ENCODE measurements at places on chromosomes 5 and 9.

DNA sequence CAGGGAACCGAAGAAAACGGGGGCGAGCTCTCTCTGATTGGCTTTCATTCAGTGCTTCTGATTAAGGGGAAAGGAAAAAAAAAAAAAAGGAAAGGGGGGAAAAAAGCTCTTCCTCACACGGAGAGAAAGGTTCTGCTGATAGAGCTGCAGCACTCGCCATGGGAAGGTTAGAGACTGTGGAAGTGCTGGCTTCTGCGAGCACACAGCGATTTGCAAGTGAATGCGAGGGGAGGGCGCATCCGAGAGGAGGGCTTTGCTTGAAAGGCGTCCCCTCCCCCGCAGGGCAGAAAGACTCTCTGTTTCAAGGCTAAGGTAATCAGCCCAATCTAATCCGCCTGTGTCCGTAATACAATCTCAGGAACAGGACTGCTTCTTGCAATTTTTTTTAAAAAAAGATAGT lies at the start of gene CDH10:
CDH10 (minus strand) TSS at position 218 of the 400 bp plus-strand sequence. CDS start 51,488 bp downstream, outside the sequence.
- peak; percentile 37 for DNase-seq

DNA sequence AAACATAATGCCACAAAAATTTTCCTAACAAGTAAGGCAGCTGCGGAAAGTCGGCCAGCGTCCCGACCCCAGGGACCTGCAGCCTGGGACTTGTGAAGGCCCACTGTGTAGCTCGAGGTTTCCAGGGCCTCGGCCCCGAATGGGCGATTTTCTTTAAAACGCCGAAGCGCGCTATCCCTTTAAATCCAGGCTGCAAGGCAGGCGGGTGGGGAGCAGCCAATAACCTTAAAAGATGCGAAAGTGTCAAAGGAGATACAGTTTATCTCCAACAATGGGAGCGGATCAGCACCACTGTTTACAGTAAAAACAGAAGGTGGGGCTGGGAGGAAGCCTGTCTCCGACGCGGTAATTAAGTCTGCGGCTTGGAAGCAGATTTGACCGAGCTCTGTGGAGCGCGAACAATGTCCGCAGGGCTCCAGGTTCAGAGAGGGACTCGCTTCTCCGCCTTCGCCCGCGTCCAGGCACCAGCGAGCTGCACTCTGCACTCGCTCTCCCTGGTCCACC lies 1.7 kb upstream of the ZSWIM6 start:
- DNase-seq, result peak; percentile 43

- no peak for DNase-seq
Observed at GRCh38 chr5:175879743-175880142, 8.4 kb downstream of the CPLX2 start.

DNA sequence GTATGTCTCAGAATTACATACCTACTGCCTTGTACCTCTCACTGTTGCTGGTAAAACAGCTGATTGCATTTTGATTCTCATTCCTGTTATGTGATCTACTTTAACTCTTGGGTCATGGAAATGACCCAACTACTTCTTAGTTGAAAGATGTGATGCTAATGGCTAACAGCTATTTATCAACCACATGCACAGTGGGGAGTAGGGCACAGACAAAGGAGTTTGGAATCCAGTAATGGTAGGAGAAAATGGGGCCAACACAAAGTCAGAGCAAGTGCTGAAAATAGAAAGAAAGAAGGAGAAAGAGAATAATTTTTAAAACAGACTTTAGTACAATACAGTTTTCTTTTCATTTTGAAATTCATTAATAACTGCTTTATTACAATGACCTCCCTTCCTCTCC lies 241.0 kb downstream of the PTPRD start:
- DNase-seq, result no peak

GRCh38 chr9:131503626-131504465 lies 1.1 kb downstream of the POMT1 start:
- DNase-seq, result no peak

DNA sequence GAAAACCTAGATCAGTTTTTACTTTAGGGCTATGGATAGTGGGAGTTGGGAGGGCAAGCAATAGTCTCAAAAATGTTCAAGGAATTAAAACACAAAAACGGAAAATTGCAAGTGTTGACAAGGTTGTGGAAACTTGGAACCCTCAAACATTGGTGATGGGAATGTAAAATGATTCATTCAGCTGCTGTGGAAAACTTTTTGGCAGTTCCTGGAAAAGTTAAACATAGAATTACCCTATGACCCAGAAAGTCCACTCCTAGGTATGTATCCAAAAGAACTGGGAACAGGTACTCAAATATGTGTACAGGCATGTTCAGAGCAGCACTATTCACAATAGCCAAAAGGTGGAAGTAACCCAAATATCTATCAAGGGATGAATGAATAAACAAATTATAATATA lies 1.2 kb upstream of the MSANTD3 start:
- no peak for DNase-seq

DNA sequence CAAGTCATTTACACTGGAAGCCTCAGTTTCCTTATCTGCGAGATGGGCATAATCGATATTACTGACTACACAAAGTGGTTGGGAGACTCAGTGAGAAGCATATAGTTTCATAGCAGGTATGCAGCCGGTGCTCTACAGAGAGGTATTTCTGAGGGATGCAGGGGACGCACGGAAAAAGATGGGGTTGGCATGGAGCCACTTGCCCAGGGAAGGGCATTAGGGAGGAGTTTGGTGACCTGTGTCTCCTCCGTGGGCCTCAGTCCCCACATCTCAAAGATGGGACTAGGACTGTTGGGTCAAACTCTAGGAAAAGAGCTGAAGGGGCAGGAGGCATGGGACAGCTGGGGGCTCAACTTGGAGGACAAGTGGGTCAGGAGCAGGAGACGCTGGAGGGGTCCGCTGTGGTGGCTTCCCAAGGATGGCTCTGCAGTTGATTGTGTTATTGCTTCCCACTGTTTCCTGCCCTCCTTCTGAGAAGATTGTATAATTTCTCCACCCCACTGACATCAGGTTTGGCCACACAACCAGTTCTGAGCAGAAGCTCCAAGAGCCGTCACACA lies 158.6 kb upstream of the ALDH1B1 start:
- DNase-seq, result no peak

DNA sequence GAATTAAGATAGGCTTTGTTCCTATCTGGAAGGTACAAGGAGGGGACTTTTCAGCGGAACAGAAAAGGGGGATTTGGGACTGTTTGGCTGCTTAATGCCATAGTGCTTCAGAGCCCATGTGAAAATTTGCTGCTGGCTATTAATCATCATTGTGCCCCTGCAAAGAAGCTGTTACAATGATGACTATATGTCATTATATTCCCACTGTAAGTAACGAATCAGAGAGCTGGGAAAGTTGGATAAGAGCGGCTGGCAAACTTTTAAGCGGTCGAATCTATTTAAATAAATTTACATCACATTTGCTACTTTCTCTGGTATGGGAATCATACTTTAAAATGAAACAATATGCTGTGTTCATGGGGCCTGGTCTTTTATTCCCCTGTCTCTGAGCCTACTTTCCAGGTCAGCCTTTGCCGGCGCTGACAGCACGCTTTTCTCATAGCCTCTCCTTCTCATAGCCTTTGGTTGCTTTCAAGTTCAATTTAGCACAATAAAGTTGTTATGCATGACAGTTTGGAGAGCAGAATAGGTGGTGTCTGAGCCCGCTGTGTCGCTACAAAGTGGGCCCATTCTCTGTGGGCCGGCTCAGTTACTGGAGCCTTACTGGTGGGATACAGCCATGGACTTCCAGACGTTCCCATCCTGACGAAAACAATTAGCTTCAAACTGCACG lies 271.2 kb upstream of the TMEM161B start:
- no peak for DNase-seq

DNA sequence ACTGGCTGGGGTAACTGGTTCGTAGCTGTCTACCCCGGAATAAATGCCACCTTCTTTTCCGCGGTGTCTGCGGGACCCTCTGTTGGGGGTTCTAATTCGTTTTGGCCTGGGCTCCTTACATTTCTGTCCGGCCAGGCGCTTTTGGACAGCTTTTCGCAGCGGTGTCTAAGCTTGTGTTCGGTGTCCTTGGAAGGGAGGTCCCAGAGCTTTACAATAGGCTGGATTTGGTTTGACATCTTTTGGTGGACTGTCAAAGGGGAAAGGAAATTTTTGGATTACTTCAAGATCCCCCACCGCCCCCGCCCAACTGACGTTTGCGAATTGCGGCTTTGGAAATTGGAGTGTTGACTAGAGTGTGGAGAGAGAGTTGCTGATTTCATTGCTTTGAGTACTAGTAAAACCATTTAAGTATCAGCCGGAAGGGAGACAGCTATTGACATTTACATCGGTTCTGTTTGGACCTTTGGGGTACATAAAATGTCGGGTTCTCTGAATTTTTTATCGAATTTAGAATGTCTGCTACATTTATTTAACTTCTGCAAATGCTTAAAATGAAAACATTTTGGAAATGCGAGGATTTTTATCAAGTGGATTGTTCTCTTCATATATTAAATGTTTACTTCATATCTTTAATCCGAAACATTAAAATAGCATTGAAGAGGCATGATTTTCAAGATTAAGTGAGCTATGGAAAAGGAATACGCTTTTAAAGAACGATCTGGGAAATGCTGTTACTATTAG lies 4.7 kb upstream of the PURA start:
- DNase-seq, result peak; percentile 15

DNA sequence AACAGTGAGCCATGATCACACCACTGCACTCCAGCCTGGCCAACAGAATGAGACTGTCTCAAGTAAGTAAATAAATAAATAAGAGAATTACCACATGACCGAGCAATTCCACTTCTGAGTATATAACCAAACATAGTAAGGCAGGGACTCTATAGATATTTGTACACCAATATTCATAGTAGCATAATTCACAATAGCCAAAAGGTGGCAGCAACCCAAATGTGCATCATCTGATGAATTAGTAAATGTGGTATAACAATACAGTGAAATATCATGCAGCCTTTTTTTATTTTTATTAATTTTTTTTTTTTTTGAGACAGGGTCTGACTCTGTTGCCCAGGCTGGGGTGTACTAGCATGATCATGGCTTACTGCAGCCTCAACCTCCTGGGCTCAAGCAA lies 33.1 kb downstream of the ALDH7A1 start:
- no peak for DNase-seq

All from pancreas (tissue), 10 donors.